ELR (cell line): ENCODE measurements at places on chromosomes 2 and 18.
A peak's percentile ranks its signal among the peaks of the same experiment; 100 is the strongest.

- no peak for DNase-seq
These were observed 13.5 kb upstream of the IGFBP2 start for GRCh38 chr2:216619411-216620393.

GRCh38 chr2:18171191-18172139 is 293.0 kb downstream of the KCNS3 start:
- DNase-seq, result peak; percentile 8

GRCh38 chr2:131055169-131056065 is 37.8 kb downstream of the FAM168B start:
- no peak for DNase-seq

GRCh38 chr2:224031358-224031970 is 7.6 kb downstream of the SERPINE2 start:
- no peak for DNase-seq

GRCh38 chr2:183284606-183285005 is 160.4 kb downstream of the NUP35 start:
- DNase-seq, result peak; percentile 99

DNA sequence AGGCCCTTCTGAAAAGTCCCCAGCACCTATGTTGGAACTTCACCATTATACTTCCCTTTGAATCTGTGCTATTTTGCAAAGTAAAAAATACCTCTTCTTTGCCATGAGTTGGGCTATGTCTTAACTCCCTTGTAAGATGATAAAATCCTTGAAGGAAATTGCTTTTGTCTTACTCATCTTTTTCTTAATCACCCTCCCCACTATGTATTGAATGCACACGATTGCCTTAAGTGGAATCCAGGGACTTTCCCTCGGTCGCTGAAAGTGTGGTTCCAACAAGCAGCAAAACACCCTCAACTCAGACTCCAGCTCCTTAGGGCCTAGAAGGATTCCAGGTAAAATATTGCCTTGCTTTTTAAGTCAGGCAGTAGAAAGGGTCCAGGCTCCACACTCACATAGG is 173.2 kb upstream of the ARL4C start:
- peak; percentile 94 for DNase-seq

- no peak for DNase-seq
These were observed 92.1 kb upstream of the FHL2 start for GRCh38 chr2:105490956-105491355.

- no peak for DNase-seq
These were observed 26.9 kb downstream of the INPP4A start for GRCh38 chr2:98471402-98472131.

GRCh38 chr2:120034621-120035020 is 21.7 kb downstream of the EPB41L5 start:
- no peak for DNase-seq

GRCh38 chr2:196226058-196226706 is 54.8 kb upstream of the STK17B start:
- DNase-seq, result no peak

- DNase-seq, result no peak
These were observed 41.1 kb downstream of the ACVR1C start for GRCh38 chr2:157587576-157587975.

GRCh38 chr2:24104110-24104650 is 19.0 kb downstream of the PFN4 start:
- DNase-seq, result no peak

GRCh38 chr18:40877096-40877495 is 1077.9 kb upstream of the PIK3C3 start:
- peak; percentile 84 for DNase-seq

DNA sequence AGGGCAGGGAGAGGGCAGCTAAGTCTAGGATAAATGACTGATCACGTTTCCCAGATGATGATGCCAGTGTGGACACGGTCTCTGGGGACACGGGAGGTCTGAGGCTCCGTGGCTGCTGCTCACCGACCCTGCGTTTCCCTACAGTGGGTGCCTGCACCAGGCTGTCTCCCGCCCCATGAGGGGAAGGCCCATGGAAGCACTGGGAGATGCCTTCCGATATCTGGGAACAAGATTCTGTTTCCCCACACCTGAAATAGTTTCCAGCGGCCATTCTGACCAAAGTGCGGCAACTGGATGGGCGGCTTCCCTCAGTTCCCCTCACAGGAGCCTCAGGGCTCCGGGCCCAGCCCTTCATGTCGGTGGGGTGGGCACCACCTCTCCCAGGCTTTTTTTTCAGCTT is 83.1 kb downstream of the EDAR start:
- DNase-seq, result no peak

GRCh38 chr2:43420389-43420801 is 175.4 kb downstream of the THADA start:
- no peak for DNase-seq

GRCh38 chr2:145399131-145399530 is 879.2 kb upstream of the ZEB2 start:
- no peak for DNase-seq

GRCh38 chr2:209973328-209973727 is 29.1 kb upstream of the RPE start:
- DNase-seq, result no peak

- no peak for DNase-seq
These were observed 263.9 kb downstream of the NCKAP5 start for GRCh38 chr2:133304344-133304743.

DNA sequence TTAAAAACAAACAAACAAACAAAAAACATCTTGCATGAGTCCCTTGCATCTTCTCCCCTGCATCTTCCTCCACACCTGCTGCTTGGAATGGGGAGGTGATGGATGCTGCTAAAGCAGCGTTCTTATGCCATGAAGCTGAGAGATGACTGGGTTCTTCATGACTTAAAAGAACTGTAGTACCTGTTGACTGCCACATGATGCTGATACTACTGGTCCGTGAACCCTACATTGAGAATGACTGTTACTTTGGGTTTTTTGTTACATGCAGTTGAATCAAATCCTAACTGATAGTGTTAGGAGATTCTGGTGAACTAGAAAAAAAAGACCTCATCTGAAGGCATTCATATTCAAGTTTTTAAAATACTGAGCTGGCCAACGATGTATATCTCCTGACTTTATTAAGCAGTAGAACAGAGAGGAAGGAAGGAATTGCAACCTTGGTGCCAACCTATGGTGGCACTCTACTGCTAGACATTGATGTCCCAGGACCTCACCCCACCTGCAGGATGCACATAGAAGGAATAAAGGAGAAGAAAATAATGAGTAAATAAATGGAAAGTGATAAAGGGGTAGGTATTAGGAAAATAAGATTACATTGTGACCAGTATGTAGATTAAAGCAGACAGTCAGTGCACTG is 63.2 kb upstream of the SPAG16 start:
- no peak for DNase-seq

GRCh38 chr18:35477497-35477896 is 20.3 kb downstream of the INO80C start:
- no peak for DNase-seq
